ENCODE measurements at places on chromosomes 4 and X.

DNA sequence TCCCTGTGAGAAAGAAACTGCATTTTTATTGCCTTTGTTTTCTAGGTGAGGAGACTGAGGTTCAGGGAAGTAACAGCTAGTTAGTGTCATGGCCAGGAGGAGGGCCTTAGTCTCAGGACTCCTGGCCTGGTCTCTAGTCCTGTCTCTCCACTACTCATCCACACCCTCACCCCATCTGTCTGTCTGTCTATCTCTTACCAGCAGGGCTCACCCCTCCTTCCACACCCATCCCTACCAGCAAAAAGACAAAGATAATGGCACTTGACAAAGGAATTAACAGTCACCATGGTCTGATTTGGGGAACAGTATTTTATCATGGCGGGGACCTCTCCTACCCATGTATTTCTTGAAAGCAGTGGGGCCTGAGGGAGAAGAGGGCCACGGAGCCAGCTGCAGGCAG is 125.8 kb downstream of the REPS2 start:
- DNase-seq = peak; percentile 89

DNA sequence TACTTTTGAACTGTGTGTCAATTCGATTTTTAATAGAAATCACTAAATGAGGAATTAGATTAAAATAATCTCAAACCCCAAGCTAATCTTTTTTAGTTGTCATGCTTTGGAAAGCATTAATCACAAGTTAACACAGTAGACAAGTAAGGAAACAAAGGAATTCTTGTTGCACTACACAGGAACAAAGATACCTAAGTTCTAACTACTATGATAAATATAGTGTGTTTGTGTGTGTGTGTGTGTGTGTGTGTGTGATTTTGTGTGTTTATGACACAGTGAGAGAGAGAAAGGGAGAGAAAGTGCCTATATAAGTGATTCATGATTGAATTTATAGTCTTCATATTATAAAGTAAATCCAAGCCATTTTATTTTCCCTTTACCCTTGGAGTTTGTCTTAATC is 931.4 kb downstream of the PCDH7 start:
- DNase-seq = no peak

GRCh38 chrX:34218063-34218462 is 85.9 kb upstream of the FAM47A start:
- peak; percentile 3 for DNase-seq

GRCh38 chr4:19729886-19730651 is 521.6 kb upstream of the SLIT2 start:
- DNase-seq = no peak

- DNase-seq = peak; percentile 83
Measured at GRCh38 chrX:79138658-79139241, 5.7 kb upstream of the GPR174 start.

- DNase-seq = no peak
Measured at GRCh38 chrX:135425026-135425965, 3.6 kb downstream of the SMIM10L2A start.

DNA sequence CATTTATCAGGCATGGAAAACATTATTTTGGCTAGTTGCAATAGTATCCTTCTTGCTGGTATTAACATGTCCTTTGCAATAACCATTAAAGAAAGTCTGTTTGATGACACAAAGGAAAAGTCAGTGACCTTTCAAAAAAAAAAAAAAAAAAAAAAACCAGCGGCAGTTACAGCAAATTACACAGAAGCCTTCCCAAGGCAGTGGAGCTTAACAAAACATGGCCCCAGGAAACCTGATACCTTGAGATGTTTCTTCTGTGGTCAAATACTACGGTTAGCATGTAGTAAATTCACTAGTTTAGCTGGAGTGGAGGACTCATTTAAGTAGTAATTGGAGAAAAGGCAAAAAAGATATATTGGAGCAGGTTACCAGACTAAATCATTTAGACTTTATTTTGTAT is 359.1 kb downstream of the DACH2 start:
- DNase-seq = no peak

DNA sequence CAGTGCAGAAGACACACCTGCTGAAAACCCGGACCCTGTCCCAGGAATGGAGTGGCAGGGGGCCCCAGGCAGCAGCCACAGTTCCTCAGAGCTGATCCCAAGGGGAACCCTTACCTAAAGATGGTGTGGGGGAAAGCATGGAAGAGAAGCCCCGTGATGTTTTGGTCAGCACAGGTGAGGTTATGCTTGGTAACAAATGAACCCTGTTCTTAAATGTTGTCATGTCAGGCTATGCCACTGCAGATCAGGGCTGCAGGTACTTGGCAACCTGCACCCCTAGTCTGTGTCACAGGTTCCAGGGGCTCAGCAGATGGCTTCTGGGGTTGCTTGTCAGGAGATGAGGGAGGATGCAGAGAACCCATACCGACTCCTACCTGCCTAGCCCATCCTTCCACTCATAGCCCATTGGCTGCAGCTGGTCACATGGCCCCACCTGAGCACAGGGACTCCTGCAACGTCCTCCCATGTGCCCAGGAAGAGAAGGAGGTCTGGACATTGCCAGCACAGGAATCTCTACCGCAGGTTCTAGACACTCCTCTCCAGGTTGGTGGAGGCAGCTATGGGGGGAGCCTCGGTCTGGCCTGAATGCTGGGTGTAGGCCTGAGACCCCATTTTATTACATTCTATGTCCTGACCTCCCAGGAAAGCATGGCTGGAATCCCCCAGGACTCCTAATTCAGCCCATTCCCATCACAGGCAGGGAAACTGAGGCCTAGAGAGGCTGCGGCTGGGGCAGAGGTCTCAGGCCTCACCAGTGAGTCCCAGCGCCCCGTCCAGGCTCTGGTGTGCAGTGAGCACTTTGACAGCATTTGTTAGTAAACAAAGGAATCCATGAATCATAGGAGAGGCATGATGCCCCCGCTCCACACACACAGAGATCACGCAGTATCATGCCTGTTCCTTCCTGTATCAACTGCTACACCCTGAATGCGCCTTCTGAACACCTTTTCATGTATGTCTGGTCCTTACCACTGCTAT is 51.1 kb downstream of the ADRA2C start:
- no peak for DNase-seq

DNA sequence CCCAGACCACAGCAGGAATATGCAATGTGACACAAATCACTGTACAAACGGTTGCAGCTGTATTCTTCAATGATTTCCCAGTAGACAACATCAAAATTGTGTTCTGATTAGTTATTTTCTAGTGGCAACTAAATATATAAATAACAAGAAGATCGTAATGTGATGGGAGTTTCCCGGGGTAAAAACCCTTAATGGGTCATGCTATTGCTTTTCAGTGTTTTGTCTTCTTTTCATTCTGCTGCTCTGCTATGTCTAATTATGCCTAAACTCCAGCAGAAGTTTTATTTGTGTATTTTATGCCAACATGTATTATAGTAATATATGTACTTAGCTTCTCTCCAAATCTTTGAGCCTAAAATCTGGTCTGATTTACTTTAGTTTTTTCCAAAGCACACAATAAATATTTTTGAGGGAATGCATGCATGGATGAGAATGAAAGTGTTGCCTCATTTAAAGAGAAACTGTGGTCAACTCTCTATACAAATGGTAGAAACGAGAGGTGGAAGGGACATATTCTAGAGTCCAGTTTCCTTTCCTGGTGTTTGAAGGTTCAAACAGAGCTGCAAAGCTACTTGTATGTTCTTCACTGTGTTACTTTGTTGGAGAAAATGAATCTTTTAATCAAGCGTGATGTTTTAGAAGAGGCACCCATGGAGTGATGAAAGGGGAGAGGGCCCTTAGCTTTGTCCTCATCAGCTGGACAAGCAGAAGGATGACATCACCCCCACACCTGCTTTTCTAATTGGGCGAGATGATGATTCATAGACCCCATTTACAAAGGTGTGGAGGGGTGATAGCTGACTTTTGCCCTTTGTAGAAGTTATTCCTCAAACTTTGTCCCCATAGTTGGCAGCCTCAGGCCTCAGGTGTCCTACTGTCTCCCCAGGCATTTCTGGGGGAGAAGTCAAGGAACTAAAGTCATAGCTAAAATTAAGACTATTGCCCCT is 129.7 kb downstream of the FRAS1 start:
- no peak for DNase-seq

- peak; percentile 58 for DNase-seq
Measured at GRCh38 chr4:20248155-20248558, 3.5 kb upstream of the SLIT2 start.

DNA sequence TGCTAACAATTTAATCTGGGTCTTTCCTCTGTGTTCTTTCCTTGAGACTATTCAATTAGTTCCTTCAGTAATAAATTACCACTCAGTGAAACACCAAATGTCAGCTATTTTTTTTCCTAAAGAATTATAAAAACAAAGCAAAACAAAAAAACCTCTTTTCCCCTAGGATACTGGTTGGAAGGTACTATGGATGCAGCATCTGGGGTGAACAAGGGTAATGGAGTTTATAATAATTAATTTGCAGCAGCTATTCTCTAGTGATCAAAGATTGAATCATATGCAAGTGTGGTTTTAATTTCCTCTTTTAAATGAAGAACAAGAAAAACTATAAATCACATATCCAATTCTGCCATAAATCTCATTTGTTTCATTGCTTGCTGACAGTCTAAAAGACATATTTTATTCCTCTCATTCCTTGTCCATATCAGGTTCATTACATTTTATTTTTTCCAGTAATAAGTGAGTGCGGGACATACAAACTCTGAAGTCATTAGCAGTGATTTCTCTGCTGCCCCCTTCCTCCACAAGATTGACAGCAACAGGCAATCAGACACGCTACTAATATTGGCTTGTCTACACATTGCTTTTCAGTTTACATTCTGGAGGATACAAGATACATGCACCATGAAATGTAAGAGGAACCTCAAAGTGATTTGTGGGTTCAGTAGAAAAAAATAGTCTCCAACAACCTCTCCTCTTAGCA is 1093.4 kb upstream of the SLIT2 start:
- no peak for DNase-seq

DNA sequence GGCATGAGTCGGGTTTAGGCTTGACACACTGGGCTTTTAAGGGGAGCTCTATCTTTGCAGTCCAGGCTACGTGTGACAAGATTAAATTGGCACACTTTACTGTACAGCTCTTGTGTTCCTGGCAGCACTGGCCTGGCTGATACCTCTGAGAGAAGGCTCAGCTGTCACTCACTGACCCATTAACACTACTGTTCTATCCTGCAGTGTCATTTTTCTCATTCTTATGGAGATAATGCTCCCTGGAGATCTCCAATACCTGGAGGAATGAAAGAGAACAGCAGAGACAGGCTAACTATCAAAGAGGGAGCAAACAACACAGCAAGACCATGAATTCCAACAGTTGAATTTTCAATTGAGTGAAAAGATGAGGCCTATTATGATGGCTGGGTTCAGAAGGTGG is 1.7 kb upstream of the PDHA2 start:
- no peak for DNase-seq

GRCh38 chr4:135777361-135777760 is 1575.8 kb upstream of the PABPC4L start:
- DNase-seq = no peak

DNA sequence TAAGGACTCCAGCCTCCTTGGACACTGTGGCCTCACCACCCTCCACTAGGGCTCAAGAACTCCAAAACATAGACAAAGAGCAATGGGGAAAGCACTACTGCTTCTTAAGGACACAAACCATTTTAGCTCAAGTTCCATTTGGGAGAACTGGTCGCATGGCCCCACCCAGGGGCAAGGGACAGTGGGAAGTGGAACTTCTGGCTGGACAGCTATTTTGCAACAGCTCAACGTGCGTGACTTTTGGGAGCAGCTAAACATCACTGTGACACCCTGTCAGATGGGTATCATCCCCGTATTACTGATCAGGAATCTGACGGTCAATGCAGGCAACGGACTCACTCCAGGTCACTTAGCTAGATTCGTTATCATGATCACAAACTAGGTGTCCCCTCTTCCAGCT is 9.0 kb upstream of the GLOD5 start:
- DNase-seq = no peak

GRCh38 chrX:101407167-101407747 is 468 bp downstream of the GLA start:
- DNase-seq = no peak

DNA sequence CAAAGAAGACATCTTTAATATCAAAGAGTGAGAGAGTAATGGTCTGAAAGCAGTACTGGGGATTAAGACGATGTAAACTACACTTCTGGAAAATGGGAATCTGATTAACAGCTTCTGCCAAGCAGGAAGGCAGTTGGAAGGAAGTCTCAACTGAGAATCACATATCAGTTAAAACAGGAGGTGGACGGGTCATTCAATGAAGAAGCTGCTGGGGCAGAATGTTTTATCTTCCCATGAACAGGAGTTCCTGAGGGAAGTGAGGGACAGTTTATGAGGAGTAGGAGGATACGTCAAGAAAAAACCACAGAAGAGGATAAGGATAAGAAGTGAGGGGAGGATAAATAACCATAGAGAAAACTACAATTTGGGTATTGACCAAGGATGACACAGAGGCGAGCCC is 38.7 kb upstream of the MAGEA10 start:
- DNase-seq = no peak

DNA sequence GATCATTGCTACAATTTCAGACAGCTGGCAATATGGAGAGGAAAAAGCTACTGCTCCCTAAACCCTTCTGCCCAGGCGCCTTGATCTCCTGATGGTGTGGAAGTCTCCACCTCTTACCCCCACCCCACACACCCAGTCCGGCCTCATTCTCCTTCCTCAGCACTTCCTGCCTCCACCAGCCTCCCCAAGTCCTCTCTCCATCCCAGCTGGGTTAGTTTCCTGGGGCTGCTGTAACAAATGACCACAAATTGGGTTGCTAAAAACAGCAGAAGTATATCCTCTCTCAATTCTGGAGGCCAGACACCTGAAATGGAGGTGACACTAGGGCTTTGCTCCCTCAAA is 1.1 kb upstream of the CCNQ start:
- peak; percentile 39 for DNase-seq

DNA sequence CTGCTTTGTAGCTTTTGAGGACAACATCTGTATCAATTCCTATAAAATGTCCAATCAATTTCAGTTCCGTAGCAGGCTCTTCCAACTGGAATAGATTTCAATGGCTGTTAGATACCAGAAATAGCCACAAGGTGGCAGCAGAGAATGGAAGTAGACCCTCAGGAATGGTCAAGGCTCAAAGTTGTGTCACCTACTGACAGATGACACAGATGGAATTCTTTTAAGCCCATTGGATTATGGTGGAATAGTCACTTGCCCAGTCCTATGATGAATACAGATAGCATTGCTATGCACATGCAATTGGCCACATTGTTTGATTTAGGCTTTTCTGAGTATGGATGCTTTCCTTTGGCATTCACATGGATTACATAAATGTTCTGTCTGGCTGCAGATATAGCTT is 130.4 kb upstream of the RADX start:
- DNase-seq = peak; percentile 56

DNA sequence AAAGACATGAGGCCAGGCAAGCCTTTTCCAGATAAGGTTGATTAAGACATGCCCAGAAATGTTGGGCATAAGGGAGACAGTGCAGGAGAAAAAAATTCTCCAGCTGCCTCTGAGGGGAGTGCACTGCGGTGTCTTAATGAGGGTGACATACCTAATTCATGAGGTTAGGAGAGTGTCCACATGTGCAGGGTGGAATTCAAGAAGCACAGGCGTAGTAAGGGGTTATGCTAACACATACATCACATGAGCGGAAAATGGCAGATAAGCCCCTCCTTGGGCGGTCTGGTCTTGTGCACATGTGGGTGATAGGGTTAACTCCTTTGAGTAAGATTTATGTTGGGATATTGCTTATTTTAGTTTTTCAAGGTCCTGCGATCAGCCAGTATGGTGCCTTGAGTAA is 122.4 kb downstream of the PHKA2 start:
- DNase-seq = no peak
